ENCODE measurements at places on chromosomes 4 and X.

DNA sequence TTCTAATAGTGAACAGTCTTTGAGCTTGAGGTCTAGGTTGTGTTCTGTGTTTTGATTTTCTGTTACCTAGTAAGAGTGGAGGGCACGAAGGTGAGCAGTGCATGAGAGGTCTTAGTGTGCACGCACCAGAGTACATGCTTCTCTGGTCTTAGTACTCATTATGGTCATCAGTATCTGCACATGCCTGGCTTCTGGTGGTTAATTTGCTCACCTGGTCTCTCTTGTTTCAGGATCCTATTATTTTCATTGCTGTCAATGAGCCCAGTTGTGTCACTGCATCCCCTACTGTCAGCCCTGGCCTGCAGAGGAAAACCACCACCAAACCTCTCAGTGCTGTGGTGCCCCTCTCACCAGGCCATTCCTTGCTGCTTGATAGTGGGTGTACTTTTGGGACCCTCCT is 54.8 kb downstream of the NSUN7 start:
- no peak for DNase-seq

DNA sequence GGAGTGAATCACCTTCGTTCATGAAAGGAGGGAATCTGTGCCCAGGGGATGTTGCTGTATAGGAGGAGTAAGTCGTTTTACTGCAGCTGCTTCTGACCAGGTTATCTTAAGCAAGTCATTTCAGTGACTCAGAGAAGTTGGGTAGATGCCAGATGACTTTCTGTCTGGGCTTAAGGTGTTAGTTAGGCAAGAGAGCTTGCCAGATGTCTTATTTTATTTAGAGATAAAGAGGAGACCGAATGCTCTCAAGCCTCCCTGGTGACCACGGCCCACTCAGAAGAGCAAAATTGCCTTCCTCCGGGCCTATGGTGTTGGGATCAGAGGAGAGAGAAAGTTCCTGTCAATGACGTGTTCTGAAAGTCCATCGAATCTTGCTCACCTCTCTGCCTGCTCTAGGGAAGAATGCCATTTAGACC is 16.3 kb upstream of the ZNF827 start:
- DNase-seq = no peak

- DNase-seq = no peak
These were observed 2.9 kb downstream of the USP51 start for GRCh38 chrX:55486736-55487135.

GRCh38 chrX:156000361-156000926 is 2.9 kb downstream of the IL9R start:
- no peak for DNase-seq

DNA sequence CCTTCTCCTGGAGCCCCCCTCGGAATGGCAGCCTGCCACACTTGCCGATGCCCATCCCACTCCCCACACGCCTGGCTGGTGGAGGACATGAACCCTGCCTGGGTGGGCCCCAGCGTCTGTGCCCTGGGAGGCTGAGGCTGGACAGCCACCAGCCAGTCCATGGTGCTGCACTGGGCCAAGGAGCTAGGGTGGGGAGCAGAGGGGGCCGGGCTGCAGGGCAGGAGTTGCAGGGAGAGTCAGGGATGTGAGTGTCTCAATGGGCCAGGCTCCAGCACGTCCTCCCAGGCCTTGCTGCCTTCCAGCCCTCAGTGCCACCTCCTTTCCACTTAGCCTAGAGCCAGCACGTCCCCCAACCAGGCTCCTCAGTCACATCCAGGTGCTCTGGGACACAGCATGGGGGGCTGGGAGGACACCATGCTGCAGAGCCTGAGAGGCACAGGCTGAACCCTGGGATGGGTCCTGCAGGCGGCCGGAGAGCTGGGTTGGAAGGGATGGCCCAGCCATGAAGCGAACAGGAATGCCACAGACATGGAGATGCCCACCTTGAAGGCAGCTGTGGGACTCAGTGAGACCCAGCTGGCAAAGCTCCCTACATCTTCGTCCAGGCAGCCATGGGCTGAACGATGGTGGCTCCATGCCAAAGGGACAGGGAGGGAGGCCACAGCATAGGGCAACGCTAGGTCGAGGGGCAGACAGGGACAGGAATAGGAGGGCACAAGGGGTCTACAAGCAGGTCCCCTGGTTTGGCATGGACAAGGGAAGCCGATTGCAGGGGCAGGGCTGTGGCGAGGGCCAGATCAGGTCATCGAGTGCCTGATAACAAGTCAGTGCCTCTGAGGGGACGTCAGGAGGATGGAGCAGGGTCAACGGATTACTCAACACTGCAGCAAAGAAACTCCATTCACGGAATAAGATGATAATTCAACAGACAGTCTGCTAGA is 30.1 kb upstream of the MXD4 start:
- no peak for DNase-seq

DNA sequence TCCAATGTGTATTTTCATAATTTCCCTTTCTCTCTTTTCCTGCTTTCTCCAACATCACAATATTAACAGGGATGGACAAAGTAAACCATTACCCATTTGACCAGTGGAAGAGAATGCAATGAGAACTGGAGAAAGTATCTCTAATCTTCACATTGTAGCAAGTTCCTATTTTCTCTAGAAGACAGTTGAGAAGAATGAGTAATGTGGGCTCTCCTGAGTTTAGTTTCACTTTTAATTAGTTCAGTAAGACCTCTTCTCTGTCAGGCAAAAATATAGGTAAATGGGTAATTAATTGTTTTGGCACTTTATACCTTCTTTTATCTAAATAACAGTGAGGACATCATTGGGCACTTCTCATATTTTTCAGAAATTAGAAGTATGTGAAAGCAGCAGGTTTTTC is 602.0 kb downstream of the GLUD2 start:
- no peak for DNase-seq

DNA sequence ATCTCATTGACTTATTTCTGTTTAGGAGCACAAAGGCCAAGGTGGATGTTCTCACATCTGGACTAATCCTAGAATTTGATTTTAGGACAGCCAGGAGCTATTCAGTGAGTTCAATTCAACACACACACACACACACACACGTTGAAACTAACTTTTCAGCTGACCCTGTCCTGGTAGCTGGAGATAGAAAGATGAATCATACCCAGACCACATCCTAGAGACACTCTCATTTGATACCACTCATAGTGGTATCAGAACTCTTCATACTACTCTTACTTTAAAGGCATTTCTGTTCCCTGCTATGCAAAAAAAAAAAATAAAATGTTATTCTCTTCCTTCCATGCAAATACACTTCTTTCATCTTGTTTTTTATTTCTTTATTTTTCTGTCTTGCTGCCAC is 36.7 kb downstream of the KLF8 start:
- no peak for DNase-seq

GRCh38 chrX:40174854-40175510 is 77.2 kb upstream of the BCOR start:
- no peak for DNase-seq

GRCh38 chrX:19674041-19674789 is 158.9 kb upstream of the MAP3K15 start:
- no peak for DNase-seq

- DNase-seq = no peak
These were observed 411.2 kb downstream of the DTHD1 start for GRCh38 chr4:36692586-36692985.

DNA sequence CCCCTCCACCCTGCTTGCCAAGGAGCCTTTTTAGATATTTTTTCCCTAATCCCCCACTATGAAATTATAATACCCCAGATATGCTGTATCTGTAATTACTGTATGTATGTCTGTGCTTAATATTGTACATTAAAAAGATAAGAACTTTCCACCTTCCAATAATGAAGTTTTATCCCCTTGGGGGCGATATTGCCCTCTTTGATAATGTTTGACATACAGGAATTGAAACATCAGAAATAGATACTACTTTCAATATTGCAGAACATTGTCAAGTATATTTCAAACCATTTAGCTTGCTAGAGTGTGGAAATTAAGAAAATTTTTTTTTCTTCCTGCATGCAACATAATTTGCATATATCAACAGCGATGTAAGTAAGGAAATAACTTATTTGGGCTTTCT is 58.9 kb downstream of the NAF1 start:
- no peak for DNase-seq

GRCh38 chrX:119672426-119672825 is 20.5 kb downstream of the SEPTIN6 start:
- no peak for DNase-seq

DNA sequence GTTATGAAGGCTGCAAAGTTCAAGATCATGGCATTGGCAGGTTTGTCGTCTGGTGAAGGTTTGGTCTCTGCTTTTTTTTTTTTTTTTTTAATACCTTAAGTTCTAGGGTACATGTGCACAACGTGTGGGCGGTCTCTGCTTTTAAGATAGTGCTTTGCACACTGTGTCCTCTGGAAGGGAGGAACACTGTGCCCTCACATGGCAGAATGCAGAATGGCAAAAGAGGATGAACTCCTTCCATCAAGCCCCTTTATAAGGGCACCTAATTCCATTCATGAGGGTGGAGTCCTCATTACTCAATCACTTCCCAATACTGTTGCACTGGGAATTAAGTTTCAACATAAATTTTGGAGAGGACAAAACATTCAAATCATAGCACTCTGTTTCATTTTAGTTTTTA is 101.4 kb downstream of the GLRA2 start:
- DNase-seq = no peak

- DNase-seq = no peak
These were observed 37.0 kb downstream of the NPY5R start for GRCh38 chr4:163380703-163381102.

- DNase-seq = no peak
These were observed 48.8 kb downstream of the CLDN34 start for GRCh38 chrX:10015723-10016518.

- DNase-seq = no peak
These were observed 694 bp downstream of the PDS5A start for GRCh38 chr4:39976945-39977488.

- no peak for DNase-seq
These were observed 1089.2 kb downstream of the C4orf33 start for GRCh38 chr4:130185123-130185522.

DNA sequence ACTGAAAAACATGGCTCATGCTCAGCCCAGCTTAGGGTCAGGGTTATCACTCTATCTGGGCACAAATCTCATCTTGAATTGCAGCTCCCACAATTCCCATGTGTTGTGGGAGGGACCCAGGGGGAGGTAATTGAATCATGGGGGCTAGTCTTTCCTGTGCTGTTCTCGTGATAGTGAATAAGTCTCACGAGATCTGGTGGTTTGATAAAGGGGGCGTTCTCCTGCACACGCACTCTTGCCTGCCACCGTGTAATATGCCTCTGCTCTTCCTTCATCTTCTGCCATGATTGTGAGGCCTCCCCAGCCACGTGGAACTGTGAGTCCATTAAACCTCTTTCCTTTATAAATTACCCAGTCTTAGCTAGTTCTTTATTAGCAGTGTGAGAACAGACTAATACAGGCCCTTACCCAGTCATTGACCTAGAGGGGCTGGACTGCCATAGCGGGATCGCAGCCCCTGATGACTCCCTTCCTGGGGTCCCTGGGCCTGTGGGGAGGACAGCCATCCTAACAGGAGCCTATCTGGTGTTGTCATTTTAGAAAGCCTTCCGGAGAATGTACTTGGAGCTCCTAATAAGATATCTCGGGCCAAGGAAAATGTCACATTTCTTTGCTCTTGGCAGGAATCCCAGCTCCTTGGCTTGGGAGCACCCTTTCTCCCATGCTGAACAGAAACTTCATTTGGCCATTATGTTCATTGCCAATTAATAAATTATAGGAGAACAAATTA is 112.6 kb downstream of the PHKA2 start:
- DNase-seq = no peak

DNA sequence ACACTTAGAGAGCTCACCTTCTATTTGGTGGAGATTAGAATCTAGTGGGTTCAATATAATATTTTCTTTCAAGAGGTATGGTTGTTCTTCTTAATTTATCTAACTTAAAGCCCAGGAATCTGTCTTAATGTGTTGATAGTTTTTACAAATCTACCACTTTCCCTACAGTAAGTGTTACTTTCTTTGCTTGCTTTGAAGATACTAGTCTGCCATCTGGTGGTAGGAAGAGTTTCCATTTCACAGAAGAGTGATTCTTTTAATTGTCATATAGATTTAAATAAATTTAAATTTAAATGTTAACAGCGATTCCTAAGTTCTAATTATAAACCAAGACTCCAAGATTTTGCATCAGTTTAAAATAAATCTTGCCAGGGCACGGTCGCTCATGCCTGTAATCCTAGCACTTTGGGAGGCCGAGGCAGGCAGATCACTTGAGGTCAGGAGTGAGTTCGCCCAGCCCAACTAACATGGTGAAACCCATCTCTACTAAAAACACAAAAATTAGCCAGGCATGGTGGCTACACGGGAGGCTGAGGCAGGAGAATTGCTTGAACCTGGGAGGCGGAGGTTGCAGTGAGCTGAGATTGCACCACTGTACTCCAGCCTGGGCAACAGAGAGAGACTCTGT is 43.5 kb downstream of the NUDT9 start:
- DNase-seq = peak; percentile 27

- DNase-seq = no peak
These were observed 33.9 kb downstream of the ANAPC4 start for GRCh38 chr4:25410820-25411529.

DNA sequence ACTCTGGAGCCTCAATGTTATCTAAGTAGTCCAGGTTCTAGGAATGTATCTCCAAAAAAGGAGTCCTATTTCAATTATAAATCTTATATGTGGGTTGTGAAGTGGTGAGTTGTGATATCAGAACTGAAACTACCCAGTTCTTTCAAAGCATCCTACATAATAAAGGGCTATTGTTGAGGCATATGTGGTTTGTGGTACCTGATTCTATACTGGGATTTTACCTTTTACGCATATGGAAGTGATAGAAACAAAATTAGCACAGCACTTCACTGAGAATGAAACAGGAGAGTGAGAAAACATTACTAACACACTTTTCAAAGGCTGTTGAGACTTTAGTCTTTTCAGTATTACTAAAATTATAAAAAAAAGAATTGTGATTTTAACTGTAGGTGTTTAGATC is 417.7 kb upstream of the GALNT7 start:
- DNase-seq = no peak

- DNase-seq = no peak
These were observed 216.1 kb upstream of the FAT1 start for GRCh38 chr4:186939766-186940165.

GRCh38 chr4:8368061-8368481 is 72.5 kb downstream of the ACOX3 start:
- DNase-seq = no peak

- no peak for DNase-seq
These were observed 11.6 kb downstream of the ARHGAP24 start for GRCh38 chr4:85486425-85487086.

GRCh38 chr4:47717188-47717587 is 120.7 kb downstream of the CORIN start:
- DNase-seq = no peak
